ENCODE measurements at places on chromosomes 11 and 22.

GRCh38 chr11:90208857-90209256, 14.0 kb downstream of the CHORDC1 start:
- DNase-seq = no peak

- DNase-seq = no peak
Measured at GRCh38 chr11:72799441-72799840, 5.6 kb upstream of the STARD10 start.

DNA sequence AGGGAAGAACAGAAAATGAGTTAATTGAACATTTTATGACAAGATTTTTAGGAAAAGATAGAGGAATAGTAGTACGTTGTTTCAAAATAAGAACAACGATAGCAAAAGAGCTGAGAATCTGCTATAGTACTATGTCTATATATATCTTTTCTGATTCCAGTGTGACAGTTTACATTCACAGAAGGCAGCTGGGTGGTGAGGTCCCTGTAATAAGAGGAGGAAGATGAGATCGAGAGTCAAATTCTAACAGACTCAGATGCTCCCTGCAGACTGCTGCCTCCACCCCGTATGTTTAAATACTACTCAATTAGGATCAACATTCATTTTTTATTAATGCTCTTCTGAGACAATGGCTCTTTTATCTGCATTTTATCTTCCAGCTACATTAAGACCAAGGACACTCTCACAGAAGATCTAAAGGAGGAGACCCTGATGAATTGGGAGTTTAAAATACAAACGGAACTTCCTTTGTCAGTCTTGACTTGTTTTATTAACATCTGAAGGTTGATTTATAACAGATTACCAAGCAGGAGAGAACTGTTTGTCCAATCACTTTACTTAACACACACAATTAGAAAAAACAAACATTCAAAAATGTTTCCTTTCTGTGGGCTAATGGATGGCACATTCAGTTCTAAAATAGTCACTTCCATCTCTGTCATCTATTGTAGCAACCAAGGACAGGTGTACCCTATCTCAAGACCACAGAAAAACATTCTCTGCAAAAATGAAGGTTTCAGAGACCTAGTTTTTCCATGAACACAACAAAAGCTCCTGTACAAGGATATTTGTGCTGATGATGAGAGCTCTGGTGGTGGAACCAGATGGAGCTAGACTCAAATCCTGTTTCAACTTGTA, 240.2 kb downstream of the CADM1 start:
- no peak for DNase-seq

DNA sequence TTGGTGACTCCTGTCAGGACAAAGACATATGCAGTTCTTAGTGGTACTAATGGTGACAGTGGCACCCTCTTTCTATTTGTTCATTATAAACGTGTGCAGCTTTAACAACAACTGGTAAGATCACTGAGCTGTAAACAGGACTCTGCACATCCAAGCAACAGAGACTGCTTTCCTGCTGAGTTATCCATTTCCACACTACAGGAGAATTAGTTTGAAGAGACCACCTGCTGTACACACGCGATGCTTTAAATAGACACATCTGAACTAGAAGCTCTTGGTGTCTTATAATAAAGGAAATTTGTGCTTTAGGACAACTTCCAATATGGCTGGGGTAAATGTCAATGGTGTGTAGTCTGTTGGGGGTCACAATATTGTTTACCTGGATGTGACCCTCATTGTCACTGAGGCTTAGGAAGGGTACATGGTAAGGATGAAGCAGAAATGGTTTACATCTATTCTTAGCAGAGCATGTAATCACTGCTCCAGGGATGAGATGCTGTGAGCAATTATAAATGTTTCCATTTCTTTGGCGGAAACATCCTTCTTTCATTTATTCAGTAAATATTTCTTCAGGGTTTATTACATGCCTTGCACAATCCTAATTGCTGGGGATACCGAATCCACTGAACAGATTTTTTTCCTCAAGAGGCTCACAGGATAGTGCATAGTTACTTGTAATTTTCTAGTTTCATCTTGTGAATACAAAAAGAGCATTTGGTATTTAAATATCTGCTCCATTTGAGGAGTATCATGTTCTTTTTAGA, 354.0 kb upstream of the CCDC90B start:
- no peak for DNase-seq

DNA sequence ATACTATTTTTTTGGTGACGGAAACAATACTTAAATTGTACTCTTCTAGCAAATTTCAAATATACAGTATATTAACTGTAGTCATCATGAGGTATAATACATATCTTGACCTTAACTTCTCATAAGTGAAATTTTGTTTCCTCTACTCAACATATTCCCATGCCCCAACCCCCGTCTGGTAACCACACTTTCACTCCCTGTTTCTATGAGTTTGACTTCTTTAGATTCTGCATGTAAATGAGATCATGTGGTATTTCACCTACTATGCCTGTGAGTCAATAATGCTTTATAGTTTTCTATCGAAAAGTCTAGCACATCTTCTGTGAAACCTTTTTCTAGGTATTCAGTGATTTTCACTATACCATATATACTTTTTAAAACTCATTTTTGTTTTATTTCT, 663.2 kb downstream of the CNTN5 start:
- no peak for DNase-seq

GRCh38 chr11:28793282-28793738, 685.1 kb downstream of the METTL15 start:
- no peak for DNase-seq

- no peak for DNase-seq
Measured at GRCh38 chr11:3030289-3031070, 26.7 kb downstream of the CARS1 start.

GRCh38 chr11:8832571-8833260, 78.3 kb upstream of the AKIP1 start:
- DNase-seq = no peak

DNA sequence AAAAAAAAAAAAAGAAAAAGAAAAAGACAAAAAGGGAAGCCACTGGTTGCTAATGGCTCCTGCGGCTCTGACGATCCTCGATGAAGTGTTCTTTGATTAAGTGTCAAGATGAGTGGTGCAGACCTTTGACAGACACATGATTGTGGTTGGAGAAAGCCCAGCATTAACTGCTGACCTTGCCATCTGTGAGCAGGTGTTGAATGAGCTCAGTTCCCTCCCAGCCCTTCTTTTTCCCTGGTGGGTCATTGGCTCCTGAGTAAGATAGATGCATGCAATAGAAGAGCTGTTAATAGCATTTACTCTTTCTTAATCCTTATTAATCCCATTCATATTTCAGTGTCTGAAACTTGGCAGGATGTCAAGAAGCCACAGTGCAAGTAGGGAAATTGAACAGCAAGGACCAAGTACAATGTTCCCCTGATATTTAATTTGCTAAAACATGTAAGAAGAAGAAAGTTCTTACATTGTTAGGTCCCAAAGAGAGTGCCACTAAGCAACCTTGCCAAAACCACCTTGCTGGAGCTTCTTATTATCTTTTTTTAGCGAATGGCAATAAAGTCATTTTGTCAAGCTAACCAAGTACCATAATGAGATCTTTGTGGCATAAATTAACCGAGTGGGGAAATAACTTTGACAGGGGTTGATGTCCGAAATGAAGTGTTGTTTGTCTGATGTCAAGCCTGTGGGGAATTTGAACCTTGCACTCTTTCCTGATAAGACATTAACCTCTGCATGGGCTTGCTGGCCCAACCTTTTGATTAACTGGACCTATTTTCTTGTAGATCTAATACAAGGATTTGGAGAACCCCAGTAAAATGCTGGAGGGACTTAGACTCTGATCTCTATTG, 113.7 kb downstream of the PTPRJ start:
- DNase-seq = no peak

DNA sequence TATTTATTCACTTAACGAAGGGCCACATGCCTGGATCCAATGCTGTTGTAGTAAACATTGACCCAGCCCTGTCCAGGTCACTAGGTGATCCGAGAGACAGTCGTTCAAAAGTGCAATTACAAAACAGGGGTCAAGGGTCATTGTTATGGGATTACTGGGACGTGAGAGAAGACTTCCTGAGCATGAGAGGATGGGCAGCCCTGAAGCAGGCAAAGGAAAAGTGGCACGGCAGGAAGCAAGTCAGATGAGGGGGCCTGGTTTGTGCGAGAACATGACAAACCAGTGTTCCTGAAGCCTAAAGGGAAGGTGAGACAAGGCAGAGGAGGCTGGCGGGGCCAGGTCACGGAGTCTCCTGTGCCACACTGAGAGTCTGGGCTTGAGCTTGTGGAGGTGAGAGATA, 15.8 kb upstream of the MMP20 start:
- DNase-seq = no peak

GRCh38 chr22:44777364-44777755, 25.0 kb downstream of the ARHGAP8 start:
- no peak for DNase-seq

DNA sequence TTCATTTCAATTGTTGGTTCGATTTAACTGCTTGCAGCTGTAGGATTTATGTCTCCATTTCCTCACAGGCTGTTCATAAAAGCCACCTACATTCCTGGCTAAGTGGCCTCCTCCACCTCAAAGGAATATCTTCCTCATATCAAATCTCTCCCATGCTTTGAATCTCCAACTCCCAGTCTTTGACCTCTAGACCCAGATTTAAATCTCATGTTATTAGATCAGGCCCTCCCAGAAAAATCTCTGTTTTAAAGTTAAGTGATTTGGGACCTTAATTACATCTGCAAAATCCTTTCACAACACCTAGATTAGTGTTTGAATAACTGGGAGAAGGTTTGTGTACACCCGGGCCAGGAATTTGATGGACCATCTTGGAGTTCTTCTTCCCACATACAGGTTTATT, 33.9 kb upstream of the POLA2 start:
- no peak for DNase-seq

GRCh38 chr11:102423936-102424335, 28.6 kb downstream of the TMEM123 start:
- DNase-seq = no peak

DNA sequence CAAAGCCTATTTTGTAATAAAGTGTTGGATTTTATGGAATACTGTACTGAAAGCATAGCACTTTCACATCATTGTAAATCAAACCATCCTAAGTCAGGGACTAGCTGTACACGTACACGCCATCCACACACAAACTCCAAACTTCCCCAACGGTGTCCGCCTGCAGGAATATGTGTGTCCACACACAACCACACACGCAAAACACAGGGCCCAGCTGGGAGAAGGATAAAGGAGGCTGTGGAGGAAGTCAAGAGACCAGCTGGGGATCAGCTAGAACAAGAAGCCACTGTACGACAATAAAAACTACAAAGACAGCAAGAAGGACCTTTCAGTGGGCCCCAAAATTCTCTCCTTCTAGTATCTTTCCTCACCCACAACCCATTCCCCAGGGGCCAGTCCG, 1.6 kb downstream of the TRIM29 start:
- no peak for DNase-seq

DNA sequence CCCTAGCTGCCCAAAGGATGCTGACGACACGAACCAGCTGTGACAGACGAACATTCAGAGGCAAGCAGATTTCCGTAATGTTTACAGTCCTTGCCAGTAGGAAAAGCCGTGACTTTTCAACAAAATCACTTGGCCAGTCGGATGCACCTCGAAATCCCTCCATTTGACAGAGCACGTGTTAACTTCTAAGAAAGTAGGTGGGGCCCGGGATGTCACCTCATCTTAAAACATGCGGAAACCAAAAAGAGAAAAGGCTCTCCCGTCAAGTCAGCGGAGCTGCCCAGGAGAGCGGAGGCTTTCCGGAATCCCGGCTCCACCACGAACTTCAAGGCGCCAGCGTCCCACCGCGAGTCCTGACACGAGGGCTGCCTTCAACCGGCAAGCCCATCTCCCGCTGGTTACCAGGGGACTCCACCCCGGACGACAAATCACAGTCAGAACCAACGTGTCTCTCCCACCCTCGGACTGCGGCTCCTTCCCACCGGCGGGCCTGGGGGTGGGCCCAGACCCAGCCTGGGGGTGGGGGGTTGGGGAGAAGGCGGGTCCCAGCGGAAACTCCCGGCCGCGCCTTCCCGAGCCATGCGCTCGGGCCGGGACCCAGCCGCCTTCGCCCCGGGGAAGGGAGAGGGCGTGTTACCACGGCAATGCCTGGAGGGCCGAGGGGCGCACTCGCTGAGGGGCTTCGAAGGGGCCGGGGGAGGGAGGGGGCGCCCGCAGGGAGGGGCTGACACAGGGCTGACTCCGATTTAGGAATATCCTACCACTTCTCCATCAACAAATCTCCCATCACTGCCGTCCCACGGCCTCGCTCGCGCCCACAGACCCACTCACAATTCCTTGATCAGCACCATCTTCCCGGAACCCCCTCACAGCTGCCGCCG, 475 bp downstream of the PITPNB start:
- DNase-seq = peak; percentile 66

- no peak for DNase-seq
Measured at GRCh38 chr11:8713760-8714454, 31.3 kb downstream of the RPL27A start.

- no peak for DNase-seq
Measured at GRCh38 chr22:19622061-19622441, 92.3 kb upstream of the SEPTIN5 start.

- no peak for DNase-seq
Measured at GRCh38 chr11:19474954-19475721, 234.4 kb upstream of the E2F8 start.

GRCh38 chr11:65291613-65292012, 23.1 kb upstream of the CDC42EP2 start:
- DNase-seq = no peak

GRCh38 chr22:33829546-33830280, 90.6 kb downstream of the LARGE1 start:
- no peak for DNase-seq

DNA sequence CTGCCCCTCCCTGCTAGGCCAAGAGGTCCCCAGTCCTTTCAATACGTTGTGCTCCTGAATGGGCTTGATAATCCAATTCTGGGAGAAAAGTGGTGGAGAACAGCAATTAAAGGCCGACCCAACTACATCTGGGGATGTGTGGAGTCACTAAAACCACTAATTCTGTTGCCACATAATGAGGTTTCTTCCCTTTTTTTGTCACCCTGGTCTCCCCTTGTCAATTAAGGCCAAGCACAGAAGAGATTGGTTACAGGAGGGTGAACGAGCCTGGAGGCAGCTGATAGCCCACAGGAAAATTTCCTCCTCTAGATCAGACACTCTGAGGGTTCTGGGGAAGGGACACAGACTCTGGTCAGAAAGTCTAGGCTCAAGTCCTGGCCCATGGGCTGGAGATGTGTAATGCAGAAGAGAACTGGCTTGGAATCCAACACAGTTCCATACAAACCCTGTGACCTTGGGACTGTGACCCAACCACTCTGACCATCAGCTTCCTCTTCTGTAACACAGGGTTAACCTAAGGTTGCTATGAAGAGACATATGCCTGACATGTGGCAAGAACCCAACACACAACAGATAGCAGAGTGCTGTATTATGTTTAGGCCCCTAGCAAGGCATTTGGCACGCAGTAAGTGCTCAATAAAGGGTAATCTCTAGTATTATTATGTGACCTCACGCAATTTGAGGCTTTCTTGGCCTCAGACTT, 146.4 kb downstream of the CHST1 start:
- DNase-seq = no peak

GRCh38 chr11:63663809-63664208, 7.4 kb downstream of the ATL3 start:
- no peak for DNase-seq

- no peak for DNase-seq
Measured at GRCh38 chr22:35839841-35840301, 122.2 kb downstream of the APOL5 start.

GRCh38 chr11:91194546-91194945, 971.7 kb upstream of the CHORDC1 start:
- no peak for DNase-seq

- no peak for DNase-seq
Measured at GRCh38 chr11:84899134-84899533, 728.0 kb downstream of the DLG2 start.

GRCh38 chr11:130689222-130689908, 226.9 kb downstream of the SNX19 start:
- DNase-seq = no peak

GRCh38 chr22:36550701-36551495, 21.9 kb upstream of the EIF3D start:
- DNase-seq = no peak
